NCI-H2029 (cell line): ENCODE measurements at places on chromosomes 1 and 21.
A peak's percentile ranks its signal among the peaks of the same experiment; 100 is the strongest.

DNA sequence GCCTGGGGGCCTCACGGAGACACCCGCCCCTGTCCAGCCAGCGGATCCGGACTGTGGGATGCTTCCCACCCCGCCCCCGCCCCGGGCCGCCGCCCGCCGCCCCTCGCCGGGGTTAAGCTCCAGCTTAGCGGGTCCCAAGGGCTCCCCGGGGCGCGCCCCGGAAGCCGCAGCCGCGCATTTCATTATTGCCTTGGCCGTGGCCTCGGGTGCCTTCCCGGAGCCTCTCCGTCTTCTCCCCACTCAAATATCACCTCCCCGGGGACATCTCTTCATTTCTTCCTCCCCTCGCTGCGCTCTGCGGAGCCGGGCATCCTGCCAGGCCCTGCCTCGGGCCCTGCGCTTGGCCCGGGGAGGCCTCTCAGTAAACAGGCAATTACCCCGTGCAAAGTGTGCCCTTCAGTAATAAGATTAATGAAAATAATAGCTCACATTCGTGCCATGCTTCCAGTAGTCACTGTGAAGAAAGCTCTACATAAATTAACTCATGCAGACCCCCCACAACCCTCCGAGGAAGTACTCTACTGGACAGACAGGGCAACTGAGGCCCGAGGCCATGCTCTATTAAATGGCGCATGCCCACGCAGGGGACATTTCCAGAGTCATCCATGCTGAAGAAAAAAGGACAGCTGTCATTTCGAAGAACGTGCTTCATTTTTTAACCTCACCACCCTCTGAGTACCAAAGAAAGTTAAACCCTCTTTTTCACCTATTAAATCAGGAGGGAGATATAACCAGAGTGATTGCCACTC is 49.9 kb upstream of the LAPTM5 start:
- peak; percentile 46 for DNase-seq

GRCh38 chr1:156709757-156710489 is 4.5 kb upstream of the CRABP2 start:
- peak; percentile 74 for DNase-seq

DNA sequence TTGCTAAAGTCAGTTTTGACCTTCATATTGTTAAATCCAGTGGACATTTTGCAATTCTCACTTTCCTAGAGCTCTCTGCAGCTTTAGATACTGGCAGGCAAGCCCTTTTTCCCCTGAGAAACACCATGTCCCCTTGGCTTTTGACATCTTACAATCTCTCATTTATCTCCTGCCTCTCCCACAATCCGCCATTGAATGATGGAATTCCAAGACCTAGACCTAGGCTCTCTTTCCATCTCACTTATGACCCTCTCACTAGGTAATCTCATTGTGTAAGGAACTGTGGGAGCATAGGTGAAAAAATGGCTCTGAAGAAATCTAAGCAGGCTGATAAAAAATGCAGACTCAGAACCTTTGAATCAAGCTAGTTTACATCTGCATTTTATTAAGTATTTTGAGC is 2.0 kb downstream of the KYAT3 start:
- DNase-seq, result no peak

- DNase-seq, result no peak
Observed at GRCh38 chr1:98399218-98399617, 262.3 kb upstream of the SNX7 start.

GRCh38 chr1:162327144-162327787 is 49.4 kb downstream of the SPATA46 start:
- DNase-seq, result no peak

DNA sequence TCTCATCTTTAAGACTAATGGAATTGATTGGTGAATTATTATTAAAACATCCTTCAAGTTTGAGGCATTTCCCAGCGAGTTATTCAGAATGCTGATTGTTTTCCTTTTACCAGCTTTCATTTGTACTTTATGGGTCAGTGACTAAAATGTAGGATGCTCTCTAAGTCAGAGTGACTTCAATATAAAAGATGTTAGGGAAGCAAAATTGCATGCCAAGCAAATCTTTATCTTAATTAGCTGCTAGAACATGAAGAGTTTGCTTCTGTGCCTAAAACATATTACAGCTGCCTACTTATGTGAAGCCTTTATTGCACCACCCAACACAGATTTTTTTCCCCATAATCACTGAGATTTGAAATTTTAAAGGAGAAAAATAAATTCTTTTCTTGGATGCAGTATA is 79.8 kb upstream of the CYYR1 start:
- DNase-seq, result no peak

GRCh38 chr1:221734187-221734586 is 7.7 kb downstream of the DUSP10 start:
- DNase-seq, result no peak

- DNase-seq, result no peak
Observed at GRCh38 chr1:92188436-92189255, 29.1 kb upstream of the C1orf146 start.

- DNase-seq, result no peak
Observed at GRCh38 chr1:182164273-182164672, 102.8 kb upstream of the ZNF648 start.

DNA sequence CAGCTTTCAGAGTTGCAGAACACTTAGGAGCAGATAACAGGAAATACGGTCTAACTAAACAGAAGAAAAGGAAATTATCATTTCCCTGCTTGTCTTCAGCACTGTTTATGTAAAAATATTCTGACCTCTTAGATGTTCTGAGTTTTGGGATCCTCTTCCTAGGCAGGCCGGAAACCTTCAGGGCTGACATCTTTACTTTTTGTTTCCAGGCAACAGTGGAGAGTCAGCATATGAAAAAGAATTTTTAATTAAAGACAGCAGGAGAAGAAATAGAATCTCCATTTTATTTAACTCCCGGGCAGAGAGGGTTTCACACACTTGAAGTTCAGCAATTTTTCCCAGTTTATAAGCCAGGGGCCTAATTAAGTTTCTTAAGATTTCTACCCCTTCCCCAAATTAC is 5.1 kb upstream of the RIPPLY3 start:
- no peak for DNase-seq

GRCh38 chr1:39164256-39164655 is 40.2 kb upstream of the MACF1 start:
- no peak for DNase-seq

- DNase-seq, result peak; percentile 61
Observed at GRCh38 chr1:225766967-225767633, 10.5 kb upstream of the SRP9 start.

GRCh38 chr1:55443175-55443915 is 228.2 kb upstream of the USP24 start:
- DNase-seq, result peak; percentile 56

DNA sequence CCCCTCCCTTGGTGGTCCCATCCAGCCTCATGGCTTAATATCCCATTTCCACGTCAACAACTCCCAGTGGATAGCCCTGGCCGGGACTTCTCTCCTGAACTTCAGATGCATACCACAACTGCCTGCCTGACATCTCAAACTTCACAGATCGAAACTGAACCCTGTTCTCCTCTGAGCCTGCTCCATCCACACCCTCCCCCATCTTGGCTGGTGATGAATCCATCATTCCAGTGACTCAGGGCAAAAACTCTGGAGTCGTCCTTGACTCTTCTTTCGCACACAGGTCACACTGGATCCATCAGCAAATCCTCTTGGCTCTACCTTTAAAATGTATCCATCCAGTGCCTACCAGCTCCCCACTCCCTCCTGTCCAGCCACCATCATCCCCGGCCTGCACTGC is 3.9 kb downstream of the TAS1R2 start:
- no peak for DNase-seq

- DNase-seq, result peak; percentile 91
Observed at GRCh38 chr1:53572065-53572814, 113.0 kb downstream of the DMRTB1 start.

DNA sequence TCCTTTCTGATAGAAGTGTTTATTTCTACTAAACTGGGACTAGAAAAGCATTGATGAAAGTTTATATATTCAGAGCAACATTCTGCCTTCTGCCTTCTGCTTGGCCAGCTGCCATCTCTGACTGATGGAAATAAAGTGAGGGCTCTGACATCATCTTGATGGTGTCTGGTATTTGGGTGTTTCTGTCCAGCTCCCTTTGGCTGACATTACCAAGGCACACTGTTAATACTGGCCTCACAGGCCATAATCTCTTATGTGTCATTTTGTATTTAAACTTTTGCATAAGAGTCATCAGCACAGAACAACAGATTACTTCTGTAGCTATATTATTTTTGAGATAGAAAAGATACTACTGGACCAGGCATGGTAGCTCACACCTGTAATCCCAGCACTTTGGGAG is 216.9 kb downstream of the RYR2 start:
- DNase-seq, result no peak

- DNase-seq, result no peak
Observed at GRCh38 chr1:198117267-198117666, 39.5 kb upstream of the NEK7 start.

DNA sequence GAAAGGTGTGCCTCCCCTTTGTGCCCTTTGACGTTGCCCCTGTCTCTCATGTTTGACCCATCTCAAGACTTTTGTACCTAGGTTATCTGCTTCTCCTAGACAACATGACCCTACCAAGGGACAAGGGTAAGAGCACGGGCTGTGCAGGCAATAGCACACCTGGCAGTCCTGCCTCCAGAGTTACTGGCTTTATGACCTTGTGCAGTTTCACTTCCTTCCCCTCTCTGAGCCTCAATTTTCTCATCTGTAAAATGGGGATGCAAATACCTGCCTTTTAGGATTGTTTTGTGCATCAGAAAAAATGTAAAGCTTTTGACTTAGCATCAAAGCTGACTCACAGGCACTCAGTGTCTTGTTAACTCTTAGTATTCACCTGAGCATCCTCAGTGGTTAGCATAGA is 36.4 kb downstream of the ELK4 start:
- DNase-seq, result no peak

DNA sequence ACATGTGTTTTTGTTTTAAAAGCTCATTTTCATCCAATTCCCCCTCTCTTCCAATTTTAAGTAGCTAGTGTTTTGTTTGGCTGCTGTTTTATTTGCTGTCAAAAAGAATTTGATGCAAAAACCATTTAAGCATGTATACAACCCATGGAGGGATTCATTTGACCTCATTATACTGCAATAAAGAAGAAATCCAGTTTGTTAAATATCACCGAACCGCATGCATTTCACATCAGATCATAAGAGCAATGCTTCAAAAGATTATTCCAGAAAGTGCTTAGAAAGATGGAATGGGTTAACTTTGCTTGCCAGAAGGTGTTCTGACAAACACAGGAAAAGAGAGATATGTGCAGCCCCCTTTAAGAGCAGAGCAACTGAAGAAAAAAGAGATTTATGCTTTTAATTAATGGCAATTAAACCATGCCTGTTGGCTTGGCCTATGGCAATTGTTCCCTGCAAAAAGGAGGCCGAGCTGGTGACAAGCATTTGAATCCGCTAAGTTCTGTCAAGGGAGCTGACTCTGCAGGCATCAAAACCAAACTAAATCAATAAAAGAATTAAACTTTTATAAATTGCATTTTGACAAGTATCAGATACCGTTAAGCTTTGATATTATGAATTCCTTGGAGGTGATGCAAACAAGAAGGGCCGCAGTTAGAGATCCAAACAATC is 14.4 kb upstream of the BARHL2 start:
- no peak for DNase-seq

- no peak for DNase-seq
Observed at GRCh38 chr1:119329541-119330461, 38.8 kb upstream of the HAO2 start.

DNA sequence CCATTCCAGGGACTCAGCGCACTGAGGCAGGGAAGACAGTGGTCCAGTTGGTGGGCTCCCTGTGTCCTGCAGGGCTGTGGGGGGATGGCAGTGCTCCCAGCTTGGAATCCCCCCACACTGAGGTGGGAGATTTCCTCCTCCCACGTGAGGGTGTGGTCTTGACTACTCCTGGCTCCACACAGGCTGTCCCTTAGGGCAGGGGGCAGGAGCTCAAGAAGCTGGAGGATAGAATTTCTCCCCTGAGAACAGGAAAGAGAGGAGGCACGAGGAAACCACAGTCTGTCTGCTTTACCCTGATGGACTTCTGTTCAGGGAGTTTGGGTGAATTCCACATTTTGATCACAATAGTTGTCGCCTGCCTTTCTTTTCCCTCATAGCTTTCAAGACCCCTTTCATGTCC is 62.1 kb downstream of the CACNA1E start:
- DNase-seq, result no peak

DNA sequence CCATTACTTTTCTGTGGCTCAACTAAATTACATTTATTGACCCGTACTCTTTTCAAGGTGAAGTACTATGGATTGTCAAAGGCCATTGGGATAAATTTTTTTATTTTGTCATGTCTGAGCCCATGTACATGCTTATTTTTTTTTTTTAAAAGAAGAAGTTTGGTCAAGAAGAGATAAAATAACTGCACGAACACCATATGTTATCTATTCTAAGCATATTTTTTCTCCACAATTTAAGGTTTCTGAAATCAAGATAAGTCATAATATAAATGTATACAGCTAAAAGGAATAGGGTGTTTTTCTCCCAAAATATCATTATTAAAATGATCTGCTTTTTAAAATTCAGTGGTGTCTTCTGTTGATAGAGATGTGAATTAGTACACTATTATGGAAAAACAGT is 35.0 kb upstream of the SH2D1B start:
- DNase-seq, result no peak

DNA sequence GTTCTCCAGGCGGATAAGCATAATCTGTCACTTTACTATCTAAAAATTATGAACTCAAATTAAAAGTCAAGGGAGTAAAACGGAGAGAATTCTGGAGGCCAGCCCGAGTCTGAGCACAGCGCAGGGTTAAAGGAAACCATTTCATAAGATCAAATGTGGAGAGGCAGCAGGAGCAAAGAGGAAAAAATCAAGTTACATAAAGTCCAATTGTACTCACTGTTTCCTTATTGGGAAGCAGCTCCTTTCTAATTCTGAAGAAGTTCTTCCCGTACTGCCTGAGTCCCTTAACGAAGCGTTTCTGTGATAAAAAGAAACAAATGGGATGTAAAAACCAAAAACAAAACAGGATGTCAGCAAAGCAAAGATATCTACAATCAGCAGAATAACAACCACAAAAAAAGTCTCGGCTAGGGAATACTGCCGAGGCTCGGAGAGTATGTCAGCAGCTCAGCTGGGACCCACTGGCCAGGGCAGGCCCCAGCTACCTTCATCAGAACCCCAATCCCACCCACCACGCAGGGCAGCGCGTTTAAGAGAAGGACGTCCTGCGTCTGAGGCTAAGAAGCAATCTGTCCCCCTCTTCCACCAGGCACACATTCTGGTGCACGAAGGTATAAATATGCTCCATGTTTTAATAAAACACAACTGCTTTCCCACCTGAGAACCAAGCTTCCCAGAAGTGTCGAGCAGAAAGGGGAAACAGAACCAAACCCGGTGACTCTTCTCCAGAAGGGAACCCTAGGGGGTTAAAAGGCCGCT is 104.8 kb downstream of the SLC45A1 start:
- DNase-seq, result no peak
